Activated T-cell treated with anti-CD3 and anti-CD28 coated beads, Interleukin-2, amount 50 U/mL, for 72 hours (primary cell): ENCODE measurements at places on chromosomes 16 and 17. TPM values are rescaled to one million over a fixed set of nuclear protein-coding genes. Genes with fewer than 3 reads are reported as not detected.

DNA sequence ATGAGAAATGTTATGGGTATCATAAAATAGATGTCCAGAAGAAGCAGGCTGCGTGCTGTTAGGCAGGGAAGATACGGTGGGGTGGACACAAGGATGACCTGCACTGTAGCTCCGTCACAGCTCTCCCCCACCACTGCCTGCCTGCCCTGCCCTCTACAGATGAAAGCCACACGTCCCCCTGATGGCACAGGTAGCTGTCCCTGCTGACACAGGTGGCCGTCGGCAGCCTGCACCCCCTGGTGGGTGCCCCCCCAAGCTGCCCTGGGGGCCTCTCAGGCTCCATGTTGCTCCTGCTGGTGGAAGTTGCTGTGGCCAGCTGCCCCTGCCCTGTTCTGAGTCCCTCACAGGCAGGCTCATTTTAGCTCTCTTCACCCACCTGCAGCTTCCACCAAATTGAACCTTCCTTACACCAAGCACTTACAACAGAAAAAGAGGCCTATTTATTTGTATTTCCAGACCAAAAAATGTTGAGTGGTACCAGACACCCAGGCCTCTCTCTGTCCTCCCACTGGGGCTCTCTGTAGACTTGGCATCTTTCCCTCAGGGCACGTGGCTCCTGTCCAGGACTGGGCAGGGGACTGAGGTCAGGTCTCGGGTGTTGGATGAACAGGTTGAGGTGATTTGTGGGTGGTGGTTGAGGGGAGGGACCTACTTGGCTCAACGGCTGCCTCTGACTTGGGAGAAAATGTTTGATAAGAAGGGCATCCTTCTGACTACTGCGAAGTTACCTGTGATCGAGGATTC is 50.1 kb upstream of the CACNG5 start:
- no peak overlapping the region for H3K27ac ChIP-seq
- no peak overlapping the region for H3K4me3 ChIP-seq
- no peak for DNase-seq
- H3K4me1 ChIP-seq, result no peaks in the 10 kb centered on the region
- H3K27me3 ChIP-seq, result no peaks in the 10 kb centered on the region
- H3K36me3 ChIP-seq, result peaks cover 1% of the 10 kb centered on the region

DNA sequence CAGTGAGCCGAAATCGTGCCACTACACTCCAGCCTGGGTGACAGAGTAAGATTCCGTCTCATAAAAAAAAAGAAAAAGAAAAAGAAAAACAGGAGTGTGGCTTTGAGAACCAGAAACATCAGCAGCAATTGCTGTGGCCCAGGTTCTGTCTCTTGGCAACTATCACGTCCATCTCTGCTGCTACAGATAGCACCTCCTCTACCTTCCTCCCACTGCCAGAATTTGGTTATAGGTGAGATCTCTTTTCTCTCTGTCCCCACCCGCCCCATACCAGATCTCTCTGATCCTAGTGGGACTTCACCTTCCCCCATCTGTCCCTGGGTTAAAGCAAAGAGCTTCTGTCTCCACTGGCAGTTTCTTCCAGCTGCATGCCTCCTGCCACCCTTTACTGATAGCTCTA is 3.1 kb downstream of the TLCD2 start:
- no peak overlapping the region for H3K27ac ChIP-seq
- H3K4me3 ChIP-seq, result no peak overlapping the region
- H3K36me3 ChIP-seq, result no peaks in the 10 kb centered on the region
- peaks cover 8% of the 10 kb centered on the region for H3K4me1 ChIP-seq
- no peak for DNase-seq

DNA sequence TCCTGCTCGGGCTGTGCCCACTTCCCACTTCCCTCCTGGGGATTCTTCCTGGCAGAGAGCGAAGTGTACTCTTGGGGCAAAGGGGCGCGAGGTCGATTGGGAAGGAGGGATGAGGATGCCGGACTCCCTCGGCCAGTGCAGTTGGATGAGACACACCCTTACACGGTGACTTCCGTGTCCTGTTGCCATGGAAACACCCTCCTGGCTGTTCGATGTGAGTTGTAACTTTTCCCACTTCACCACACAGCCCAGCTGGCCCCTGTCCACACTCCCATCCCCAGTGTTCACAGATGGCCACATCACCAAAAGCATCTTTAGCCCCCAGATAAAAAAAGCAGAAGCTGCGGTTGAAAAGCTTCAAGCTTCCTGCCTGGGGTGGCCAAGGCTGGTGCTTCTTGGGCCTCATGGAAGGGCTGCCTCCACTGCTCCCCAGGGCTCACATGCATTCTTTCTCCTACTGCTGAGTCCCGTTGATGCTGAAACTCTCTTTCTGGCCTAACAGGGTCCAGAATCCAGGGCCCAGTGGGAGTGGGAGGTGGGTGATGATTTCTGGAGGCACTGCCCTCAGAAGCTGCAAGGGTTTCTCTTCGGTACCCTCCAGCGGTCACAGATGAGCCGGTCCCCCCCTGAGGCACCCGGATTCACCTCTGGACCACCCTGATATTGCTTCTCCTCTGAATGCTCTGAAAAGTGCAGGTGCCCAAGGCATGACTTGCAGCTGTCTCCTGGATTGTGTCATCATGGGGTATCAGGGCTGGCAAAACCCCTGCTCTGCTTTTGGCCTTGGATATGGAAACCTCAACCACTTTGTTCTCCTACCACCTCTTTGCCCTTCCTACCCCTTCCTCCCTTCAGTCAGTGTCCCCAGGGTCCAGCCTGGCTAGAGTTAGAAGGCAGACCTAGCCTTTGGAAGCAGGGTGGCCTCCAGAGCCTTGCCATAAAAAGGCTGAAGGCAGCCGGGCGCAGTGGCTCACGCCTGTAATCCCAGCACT is 2.2 kb upstream of the TRAF4 start:
- H3K27me3 ChIP-seq, result no peaks in the 10 kb centered on the region
- no peak overlapping the region for H3K27ac ChIP-seq
- H3K4me1 ChIP-seq, result peaks cover 64% of the 10 kb centered on the region

DNA sequence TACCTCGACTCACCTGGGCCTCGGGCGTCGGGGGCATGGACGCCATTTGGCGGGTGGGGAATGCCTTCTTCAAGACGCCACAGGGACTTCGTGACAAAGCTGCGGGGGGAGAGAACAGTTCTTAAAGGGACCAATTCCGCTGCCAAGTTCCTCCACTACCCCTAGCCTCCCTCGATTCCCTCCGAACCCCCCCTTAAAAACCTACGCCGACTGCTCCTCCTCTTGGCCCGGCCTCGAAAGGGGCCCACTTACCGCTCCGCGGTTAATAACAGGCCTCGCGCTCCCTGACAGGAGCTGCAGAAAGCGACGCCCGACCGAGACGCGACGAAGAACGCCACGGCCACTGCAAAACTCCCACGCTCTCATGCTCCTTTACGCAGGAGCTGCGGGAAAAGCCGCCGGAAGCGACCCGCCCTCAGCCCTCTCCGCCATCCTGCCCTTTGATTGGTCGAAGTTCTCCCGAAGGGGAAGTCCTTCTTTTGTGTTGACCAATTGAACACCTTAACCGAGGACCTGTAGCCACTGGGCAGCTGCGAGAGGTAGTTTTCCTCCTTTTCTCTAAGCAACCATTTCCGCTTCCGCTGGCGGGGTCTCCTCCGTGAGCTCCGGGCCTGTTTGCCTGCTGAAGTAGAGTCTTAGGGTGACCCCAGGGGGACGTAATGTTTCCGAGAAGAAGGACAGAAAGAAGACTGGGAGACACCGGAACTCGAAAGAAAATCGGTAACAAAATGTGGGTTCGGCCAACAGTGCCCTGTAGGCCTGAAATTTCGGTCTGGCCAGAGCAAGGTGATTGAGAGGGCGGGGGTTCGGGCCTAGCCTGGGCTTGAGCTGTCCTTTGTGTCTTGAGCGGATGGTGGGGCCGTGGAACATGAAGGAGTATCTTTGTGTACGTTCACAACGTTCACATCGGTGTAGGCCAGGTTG is at the start of the genes NAA60 and ZNF597:
TSS of gene NAA60 (plus strand) at position 573 of the 924 bp plus-strand sequence. CDS start 32,548 bp downstream, outside the sequence.
TSS of gene ZNF597 (minus strand) at position 397 of the 924 bp plus-strand sequence. CDS start at position 46, 351 bp downstream.
- no peaks in the 10 kb centered on the region for H3K27me3 ChIP-seq
- DNase-seq, result peak; percentile 82
- H3K27ac ChIP-seq, result peak within 1 kb of the TSS; percentile 99

DNA sequence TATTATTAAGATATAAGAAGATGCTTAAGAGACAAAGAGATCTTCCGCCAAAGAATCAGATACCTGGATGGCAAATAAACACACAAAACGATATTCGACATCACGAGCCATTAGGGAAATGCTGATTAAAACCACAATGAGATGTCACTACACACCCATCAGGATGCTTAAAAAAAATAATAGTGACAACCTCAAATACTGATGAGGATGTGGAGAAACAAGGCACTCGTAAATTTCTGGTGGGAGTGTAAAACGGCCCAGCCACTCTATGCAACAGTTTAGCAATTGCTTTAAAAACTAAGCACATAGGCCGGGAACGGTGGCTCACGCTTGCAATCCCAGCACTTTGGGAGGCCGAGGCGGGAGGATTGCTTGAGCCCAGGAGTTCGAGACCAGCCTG is 39.4 kb downstream of the TBC1D16 start:
- peak overlapping the region; percentile 70 for H3K27ac ChIP-seq
- H3K36me3 ChIP-seq, result peaks cover 3% of the 10 kb centered on the region
- peaks cover 65% of the 10 kb centered on the region for H3K4me1 ChIP-seq
- no peaks in the 10 kb centered on the region for H3K27me3 ChIP-seq
- no peak for DNase-seq
- H3K4me3 ChIP-seq, result peak overlapping the region; percentile 55

SPATA22 gene
- total RNA-seq, result not detected

LGALS9C gene
- not detected for total RNA-seq

TEX14 gene
- 0.46 TPM for total RNA-seq

TIMP2 gene
- total RNA-seq, result 4.1 TPM
